ENCODE measurements at places on chromosomes 7 and 10.

DNA sequence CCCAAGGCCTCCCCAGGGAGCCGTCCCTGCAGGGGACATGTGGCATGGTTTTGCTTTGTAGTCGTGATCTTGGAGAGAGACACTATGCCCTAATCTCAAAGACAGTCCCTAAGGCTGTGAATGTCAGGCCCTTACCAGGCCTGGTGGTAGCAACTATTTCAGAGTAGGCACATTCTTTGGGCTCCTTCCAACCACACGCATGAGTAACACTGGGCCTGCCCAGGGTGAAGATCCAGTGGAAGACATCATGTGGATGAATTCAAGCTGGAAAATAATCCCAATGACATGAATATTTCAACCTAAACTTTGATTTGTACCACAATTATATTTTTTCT is 39.5 kb upstream of the INSIG1 start:
- DNase-seq = no peak

DNA sequence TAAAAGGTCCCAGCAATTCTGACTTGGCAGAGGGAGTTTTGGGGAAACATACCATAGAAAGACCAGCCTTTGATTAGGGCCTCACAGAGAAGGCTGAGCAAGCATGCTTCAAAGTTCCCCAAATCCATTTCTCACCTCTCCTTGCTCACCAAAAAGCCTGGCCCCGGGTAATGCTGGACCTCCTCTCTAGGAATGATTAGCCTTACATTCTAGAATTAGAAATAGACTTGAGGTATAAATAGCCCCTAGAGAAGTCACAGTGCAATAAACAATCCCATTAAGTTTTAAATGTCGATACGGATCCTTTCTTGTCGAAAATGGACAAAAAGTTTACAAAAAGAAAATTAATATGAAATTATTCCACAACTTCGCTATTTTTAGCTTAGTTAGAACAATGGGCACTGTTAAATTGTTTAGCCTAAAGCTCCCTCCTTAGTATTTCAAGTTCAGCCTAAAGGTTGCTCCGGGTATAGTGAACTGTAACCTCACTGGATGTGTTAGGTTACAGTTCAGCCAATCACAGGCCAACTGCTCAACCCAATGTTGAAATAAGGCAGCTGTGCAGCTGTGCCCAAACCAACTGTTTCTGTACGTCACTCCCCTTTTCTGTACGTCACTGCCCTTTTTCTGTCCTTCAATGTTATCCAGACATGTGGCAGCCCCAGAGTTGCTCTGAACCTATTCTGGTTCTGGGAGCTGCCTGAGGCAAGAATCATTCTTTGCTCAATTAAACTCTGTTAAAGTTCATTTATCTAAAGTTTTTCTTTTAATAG is 7.9 kb upstream of the GSDME start:
- no peak for DNase-seq

DNA sequence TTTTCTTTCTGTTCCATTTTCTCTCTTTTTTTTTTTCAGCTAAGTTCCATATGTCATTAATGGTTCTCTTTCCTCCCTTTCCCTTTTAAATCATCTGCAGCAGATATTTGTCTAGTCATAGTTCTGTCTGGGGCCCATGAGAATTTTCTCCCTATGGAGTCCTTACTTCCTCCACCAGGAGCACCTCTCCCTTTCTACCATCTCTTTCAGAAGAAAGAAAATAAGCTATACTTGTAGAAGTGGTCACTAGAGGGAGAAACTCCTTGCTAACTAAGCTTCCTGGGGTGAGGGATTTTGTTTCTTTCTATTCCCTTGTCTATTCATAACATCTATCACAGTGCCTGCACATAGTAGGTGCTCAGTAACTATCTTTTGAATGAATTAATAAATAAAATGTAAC is 230.2 kb upstream of the HPS1 start:
- DNase-seq = no peak

GRCh38 chr7:2640482-2640830 is 8.7 kb downstream of the TTYH3 start:
- no peak for DNase-seq

GRCh38 chr10:97873569-97873968 is 23.9 kb downstream of the GOLGA7B start:
- no peak for DNase-seq

- DNase-seq = no peak
Measured at GRCh38 chr10:100468978-100469377, 6.2 kb downstream of the WNT8B start.

DNA sequence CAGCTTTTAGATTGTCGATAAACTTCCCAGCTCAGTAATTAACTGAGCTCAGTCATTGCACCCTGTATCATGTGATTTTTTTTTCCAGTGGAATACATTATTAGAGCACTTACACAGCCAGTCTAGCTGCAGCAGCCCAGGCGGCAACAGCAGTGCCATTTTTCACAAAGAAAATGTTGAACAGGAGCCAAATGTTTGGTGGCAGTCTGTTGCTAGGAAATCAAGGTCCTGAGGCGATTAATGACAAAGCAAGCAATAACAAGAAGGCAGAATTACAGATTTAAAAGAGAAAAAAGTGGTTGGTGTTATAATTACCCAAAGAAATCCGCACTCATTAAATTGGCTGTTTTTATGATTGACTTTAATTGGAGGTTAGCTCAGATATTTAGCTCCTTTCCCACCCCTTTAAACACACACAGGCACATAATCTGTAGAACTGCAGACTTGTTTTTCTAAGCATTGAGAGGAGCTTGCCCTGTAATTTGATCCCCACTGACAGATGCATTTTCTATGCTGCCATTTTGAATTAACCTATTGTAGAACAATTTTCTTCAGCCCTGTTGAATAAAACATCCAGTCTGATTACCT is 267.4 kb downstream of the ADK start:
- no peak for DNase-seq

- DNase-seq = no peak
Measured at GRCh38 chr10:17599089-17599488, 18.1 kb downstream of the HACD1 start.

DNA sequence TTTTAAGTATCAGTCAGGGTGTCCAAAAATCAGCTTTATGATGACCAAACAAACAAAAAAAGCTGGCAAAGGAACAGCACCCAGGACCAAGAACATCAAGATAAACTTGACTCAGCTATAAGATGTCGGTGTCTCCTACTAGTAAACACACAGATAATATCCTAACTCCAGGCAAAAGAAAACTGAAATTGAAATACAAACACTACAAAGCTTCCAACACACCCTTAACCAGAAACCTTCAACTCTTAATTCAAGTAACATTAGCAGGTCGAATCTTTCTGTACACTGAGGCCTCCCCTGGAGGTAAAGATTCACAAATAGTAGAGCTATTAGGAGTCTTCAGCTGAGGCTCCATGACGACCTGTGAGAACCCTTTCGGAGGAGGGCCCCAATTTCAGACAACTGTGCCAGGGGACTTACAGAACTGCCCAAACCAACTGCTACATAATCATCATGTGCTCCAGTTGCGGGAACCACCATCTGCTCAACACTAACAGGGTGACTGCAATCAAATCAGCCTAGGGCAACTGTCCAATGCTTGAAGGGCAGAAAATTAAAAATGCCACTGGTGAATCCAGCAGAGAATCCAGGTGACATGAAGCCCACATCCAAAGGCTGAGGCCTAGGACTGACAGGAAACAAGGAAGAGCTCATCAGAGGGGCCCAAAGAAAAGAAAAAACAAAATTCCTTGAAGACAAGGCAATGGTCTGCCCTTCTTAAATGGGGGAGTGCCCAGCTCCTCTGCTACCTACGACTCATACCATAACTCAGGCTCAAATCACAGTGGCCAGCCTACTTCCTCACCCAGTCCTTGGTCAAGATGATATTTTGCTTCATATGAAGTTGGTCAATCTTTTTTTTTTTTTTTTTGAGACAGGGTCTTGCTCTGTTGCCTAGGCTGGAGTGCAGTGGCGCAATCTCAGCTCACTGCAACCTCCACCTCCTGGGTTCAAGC is 20.0 kb downstream of the XPNPEP1 start:
- DNase-seq = no peak

DNA sequence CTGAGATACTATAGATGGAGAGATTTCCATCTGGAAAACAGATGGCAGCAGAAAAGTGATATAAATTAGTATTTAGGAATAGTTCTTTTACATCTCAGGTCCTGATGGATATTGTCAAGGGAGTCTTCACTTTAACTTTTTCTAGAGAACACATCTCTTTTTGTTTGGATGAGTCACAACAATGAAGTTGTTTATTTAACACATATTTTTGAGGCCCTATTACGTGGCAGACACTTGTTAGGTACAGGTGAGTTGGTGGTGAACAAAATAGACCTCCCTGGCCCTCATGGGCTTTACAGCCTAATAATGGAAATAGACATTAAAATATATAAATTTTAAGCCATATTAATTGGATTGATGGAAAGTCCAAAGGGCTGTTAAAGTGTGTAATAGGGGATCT is 168.3 kb downstream of the VTI1A start:
- DNase-seq = no peak

DNA sequence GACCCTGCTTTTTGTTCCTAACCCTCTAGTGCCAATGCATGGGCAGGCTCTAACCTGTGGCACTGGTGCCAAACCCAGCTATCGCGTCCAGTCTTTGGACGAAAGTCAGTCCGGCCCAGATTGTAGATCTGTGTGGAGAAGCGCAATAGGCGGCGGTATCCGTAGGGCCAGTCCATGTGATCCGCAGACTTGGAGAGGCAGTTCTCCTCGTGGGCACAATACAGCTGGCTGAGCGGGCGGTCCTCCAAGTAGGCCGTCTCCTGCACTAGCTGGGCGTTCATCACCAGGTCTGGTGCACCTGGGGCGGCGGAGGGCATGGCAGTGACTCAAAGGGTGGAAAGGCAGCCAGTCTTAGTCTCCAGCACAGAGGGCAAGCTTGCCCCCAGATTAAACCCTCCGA is 14.5 kb downstream of the LOXL4 start:
- DNase-seq = no peak

GRCh38 chr10:85851934-85852333 is 514.7 kb downstream of the GRID1 start:
- DNase-seq = no peak

DNA sequence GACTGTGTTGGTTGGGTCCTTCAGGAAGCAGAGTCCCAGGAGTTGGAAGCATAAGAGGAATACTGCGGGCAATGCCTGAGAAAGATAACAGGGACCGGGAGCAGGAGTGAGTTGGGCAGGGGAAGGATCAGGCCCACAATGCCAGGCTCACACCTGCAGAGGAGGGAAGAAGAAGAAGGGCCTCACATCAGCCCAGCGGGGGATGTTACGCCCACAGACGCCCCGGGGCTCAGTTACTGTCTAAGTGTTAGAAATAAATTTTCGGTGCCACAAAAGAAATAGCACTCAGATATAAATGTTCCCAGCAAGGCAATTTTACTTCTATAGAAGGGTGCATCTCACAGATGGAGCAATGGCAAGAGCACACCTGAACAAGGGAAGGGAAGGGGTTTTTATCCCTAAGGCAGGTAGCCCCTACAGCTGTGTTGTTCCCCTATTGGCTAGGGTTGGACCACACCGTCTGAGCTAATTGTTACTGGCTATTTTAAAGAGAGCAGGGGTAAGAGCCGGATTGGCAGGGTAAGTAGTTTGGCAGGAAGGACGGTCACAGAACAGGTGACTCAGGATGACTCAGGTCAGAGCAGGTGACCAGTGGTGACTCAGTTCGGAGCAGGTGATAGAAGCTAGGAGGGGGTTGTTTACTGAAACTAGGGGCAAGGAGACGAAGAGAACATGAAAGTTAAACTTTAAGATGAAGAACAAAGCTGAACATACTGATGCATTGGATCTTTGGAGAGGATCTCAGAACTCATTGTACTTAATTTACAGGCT is at the start of gene NOS3:
NOS3 (plus strand) TSS at position 602 of the 771 bp plus-strand sequence. CDS start 2,787 bp downstream, outside the sequence.
- no peak for DNase-seq

- no peak for DNase-seq
Measured at GRCh38 chr10:14403881-14404623, 73.3 kb upstream of the FRMD4A start.

- no peak for DNase-seq
Measured at GRCh38 chr10:56622335-56622973, 261.4 kb upstream of the ZWINT start.

GRCh38 chr7:35263396-35263795 is 9.5 kb upstream of the TBX20 start:
- DNase-seq = no peak

GRCh38 chr7:39504963-39505362 is 61.2 kb upstream of the YAE1 start:
- no peak for DNase-seq

GRCh38 chr7:140005341-140005740 is 57.4 kb downstream of the PARP12 start:
- DNase-seq = no peak

GRCh38 chr7:17384400-17384799 is 85.9 kb downstream of the AHR start:
- DNase-seq = no peak

DNA sequence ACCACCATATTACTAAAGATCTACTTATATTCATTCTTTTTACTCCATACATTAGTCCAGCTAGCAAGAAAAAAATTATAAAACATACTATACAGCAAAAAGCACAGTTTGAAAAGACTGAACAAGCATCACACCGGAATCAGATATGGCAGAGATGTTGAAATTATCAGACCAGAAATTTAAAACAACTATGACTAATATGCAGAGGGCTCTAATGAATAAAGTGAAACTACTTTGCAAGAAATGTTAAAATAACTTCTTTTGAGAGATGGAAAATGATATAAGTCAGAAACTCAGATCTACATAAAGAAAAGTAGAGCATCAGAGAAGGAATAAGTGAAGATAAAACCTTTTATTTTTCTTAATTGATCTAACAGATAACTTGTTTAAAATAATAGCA is 50.9 kb downstream of the SGCE start:
- DNase-seq = no peak

GRCh38 chr7:130752424-130752823 is 18.4 kb upstream of the KLF14 start:
- no peak for DNase-seq

GRCh38 chr10:1400101-1401070 is 336.9 kb downstream of the ADARB2 start:
- no peak for DNase-seq

- no peak for DNase-seq
Measured at GRCh38 chr10:113893570-113893969, 39.1 kb downstream of the NHLRC2 start.

DNA sequence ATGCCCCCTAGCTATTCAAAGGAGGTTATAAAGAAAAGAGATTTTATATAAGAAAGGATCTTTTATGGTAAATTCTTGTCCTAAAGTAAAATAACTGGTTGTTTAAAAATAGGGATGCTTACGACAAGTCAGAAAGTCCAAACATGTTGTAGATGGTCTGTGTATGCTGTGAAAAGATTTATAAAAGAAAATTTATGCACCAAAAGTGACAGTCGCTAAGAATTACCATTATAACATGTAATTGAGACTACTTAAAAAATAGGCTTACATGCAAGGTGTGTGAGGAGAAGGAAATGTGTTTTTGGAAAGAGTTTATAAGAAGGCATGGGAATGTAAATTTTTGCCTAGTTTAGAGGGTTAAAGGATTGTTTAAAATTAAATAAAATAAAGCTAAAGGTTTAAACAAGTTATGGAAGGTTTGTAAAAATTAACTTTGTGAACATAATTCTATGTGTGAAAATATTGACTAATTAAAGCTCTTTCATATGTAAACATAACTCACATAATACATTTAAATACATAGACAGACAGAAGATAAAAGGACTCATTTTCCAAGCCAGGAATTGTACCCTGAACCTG is 118.5 kb downstream of the LYZL1 start:
- no peak for DNase-seq
